A549 treated with Mapracorat at 1 μM for 4 hours (cell line): ENCODE measurements at places on chromosomes 2 and 18. TPM values are rescaled to one million over a fixed set of nuclear protein-coding genes. Genes with fewer than 3 reads are reported as not detected.

The COL6A3 gene
- total RNA-seq = 0.11 to 0.47 TPM (median 0.30 TPM) in 5 replicates

The SNTG2 gene
- total RNA-seq = not detected in 5 replicates

The CASP8 gene
- 27.3 to 35.7 TPM (median 32.0 TPM) in 5 replicates for total RNA-seq

The DNER gene
- total RNA-seq = 9.6 to 12.2 TPM (median 10.8 TPM) in 5 replicates

The FABP1 gene
- total RNA-seq = not detected in 5 replicates

The SKA1 gene
- 11.2 to 11.9 TPM (median 11.7 TPM) in 5 replicates for total RNA-seq

The POTEF gene
- total RNA-seq = not detected in 5 replicates

The CYS1 gene
- total RNA-seq = 1.1 to 2.0 TPM (median 1.5 TPM) in 5 replicates

The LOXHD1 gene
- not detected in 5 replicates for total RNA-seq

The NEU4 gene
- total RNA-seq = 0.10 to 0.42 TPM (median 0.21 TPM) in 5 replicates

The PSMD1 gene
- total RNA-seq = 107 to 114 TPM (median 112 TPM) in 5 replicates

The STEAP3 gene
- 42.5 to 52.2 TPM (median 47.0 TPM) in 5 replicates for total RNA-seq

The KLHL14 gene
- total RNA-seq = not detected in 5 replicates

The POTEJ gene
- not detected in 5 replicates for total RNA-seq

The KIF3C gene
- total RNA-seq = 37.6 to 50.4 TPM (median 44.4 TPM) in 5 replicates

The REG1B gene
- not detected in 5 replicates for total RNA-seq

The SPP2 gene
- not detected in 5 replicates for total RNA-seq

The SCN9A gene
- 2.6 to 5.0 TPM (median 4.3 TPM) in 5 replicates for total RNA-seq

The CETN1 gene
- not detected in 5 replicates for total RNA-seq

The BOLL gene
- not detected in 5 replicates for total RNA-seq
